Mesendoderm (in vitro differentiated cells): ENCODE measurements at places on chromosomes 1 and 21.

- H3K4me1 ChIP-seq, result peaks cover 3% of the 10 kb centered on the region
- peak; percentile 74 for DNase-seq
- H3K36me3 ChIP-seq, result no peaks in the 10 kb centered on the region
- H3K27me3 ChIP-seq, result no peaks in the 10 kb centered on the region
- H3K27ac ChIP-seq, result no peak overlapping the region
These were observed 121.7 kb downstream of the ADGRL4 start for GRCh38 chr1:78884685-78885452.

DNA sequence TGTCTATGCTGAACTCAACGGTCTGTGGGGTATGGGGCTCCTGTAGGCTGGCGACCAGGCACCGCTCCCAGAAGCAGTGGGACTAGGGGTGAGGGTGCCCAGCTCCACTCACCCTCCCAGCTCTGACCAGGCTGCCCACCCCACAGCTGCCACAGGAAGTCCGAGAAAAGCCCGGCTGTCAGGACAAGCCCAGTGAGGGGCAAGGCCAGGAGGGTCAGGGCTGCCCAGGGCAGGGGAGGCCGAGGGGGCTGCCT, 3.5 kb upstream of the TMEM52 start:
- H3K4me1 ChIP-seq, result peaks cover 7% of the 10 kb centered on the region
- no peak overlapping the region for H3K4me3 ChIP-seq
- no peaks in the 10 kb centered on the region for H3K27me3 ChIP-seq
- no peaks in the 10 kb centered on the region for H3K36me3 ChIP-seq
- H3K27ac ChIP-seq, result no peak overlapping the region

DNA sequence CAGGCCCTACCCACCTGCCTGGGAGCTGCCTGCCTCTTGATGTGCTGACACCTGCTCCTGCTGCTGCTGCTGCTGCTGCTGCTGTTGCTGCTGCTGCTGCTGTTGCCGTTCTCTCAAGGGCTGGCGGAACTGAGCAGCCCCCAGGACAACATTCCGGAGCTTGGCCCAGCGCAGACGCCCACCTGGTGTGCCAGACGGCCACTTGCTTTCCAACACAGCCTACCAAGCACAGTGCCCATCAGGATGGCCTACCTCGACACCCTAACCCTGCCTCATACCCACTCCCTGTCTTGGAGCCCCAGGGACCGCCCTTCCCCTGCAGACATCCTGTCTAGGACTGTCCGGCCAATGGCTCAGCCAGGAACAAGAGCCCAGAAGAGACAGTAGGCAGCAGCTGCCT, 11.8 kb downstream of the DENND4B start:
- no peaks in the 10 kb centered on the region for H3K27me3 ChIP-seq
- no peak for DNase-seq
- peaks cover 18% of the 10 kb centered on the region for H3K36me3 ChIP-seq
- no peak overlapping the region for H3K27ac ChIP-seq
- no peak overlapping the region for H3K4me3 ChIP-seq

- no peaks in the 10 kb centered on the region for H3K27me3 ChIP-seq
- DNase-seq, result no peak
- H3K27ac ChIP-seq, result no peak overlapping the region
- H3K4me1 ChIP-seq, result peaks cover 9% of the 10 kb centered on the region
- H3K4me3 ChIP-seq, result no peak overlapping the region
These were observed 99.5 kb upstream of the IGSF21 start for GRCh38 chr1:18008081-18008480.

GRCh38 chr1:194710671-194711070, 1524.3 kb upstream of the B3GALT2 start:
- H3K4me1 ChIP-seq, result no peaks in the 10 kb centered on the region
- no peak overlapping the region for H3K4me3 ChIP-seq
- no peaks in the 10 kb centered on the region for H3K36me3 ChIP-seq
- no peaks in the 10 kb centered on the region for H3K27me3 ChIP-seq
- no peak for DNase-seq

DNA sequence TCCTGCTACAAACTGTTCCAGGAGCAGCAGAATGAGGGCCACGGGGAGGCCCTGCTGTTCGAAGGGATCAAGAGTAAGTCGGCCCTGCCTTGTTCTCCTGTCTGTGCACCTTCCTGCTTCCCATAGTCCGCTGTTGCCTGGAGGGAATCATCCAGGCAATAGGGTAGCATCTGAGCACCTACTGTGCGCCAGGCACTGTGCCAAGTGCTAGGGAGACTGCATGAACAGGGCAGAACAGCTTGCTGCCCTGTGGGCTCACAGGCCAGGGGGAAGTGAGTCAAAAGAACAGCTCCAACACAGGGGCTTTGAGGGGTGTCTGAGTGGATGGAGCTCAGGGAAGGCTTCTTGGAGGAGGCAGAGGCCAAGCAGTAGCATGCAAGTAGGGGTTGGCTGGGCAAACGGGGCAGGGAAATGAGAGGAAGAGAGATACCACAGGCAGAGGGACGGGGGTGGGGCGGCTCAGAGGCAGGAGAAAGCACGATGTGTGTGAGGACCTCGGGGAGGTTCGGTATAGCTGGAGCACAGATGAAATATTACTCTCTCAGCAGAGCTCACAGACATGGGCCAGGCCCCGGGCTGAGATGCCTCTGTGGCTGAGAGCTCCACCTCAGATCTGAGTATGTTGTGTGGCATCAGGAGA, 15.5 kb upstream of the PADI6 start:
- no peaks in the 10 kb centered on the region for H3K36me3 ChIP-seq
- no peaks in the 10 kb centered on the region for H3K4me1 ChIP-seq
- DNase-seq, result no peak
- no peaks in the 10 kb centered on the region for H3K27me3 ChIP-seq
- H3K4me3 ChIP-seq, result no peak overlapping the region
- H3K27ac ChIP-seq, result no peak overlapping the region

DNA sequence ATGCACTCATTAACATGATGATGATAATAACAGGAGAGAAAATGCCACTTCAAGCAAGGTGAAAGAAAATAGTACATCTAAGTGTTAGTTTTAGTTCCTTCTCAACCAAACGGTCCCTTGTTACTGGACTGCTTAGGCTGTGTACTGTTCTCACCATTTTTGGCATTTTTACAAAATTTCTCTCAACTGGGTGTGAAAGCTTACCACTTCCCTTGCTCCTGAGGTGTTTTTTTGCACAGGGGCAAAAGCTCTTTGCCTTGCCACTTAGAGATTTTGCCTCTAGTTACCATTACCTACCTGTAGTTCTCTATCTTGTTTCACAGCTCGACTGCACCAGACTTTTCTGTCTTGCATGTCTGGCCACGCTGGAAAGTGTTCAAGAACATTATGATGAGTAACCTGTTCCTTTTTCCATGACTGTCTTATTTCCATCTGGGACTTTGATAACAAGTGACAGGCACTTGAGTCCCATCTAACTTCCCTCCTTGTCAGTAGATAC, 10.7 kb downstream of the NEK7 start:
- H3K36me3 ChIP-seq, result no peaks in the 10 kb centered on the region
- H3K27me3 ChIP-seq, result no peaks in the 10 kb centered on the region
- no peak overlapping the region for H3K27ac ChIP-seq
- peaks cover 12% of the 10 kb centered on the region for H3K4me1 ChIP-seq
